GM04503 (cell line): ENCODE measurements at places on chromosomes 1 and 21.

- DNase-seq, result no peak
Measured at GRCh38 chr1:67439277-67440029, 9.3 kb upstream of the SERBP1 start.

GRCh38 chr1:222462601-222463000 lies 85.3 kb downstream of the HHIPL2 start:
- DNase-seq, result no peak

DNA sequence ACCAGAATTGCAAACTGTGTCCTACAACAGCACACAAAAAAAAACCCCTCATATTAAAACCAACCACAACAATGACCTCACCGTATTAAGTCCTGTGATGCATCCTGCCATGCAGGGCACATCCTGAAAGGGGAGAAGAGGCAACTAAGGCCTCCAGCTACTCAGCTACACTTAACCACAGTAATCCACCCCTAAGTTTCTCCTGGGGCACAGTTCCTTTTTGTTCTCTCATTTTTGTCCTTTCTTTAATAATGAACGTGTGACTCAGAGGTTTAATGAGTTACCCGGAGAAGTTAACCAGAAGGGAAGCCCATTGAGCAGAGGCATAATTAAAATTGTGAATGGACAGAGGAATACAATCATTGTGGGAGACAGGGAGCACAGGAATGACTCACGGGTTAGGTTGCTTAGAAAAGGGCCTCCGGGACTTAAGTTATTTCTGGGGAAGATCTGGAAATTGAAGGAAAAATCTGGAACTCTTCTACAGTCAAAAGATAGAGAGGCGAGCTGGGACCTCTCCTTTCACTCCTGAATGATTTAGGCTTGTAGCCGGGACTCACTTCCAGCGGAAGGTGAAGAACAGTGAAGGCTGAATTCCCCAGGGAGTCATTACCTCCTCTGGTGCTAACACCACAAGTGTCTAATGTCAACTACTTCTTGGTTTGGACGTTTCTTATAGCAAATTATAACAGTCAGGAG lies 36.9 kb upstream of the HIVEP3 start:
- peak; percentile 86 for DNase-seq

GRCh38 chr1:153515504-153516394 lies 20.0 kb downstream of the S100A6 start:
- no peak for DNase-seq

DNA sequence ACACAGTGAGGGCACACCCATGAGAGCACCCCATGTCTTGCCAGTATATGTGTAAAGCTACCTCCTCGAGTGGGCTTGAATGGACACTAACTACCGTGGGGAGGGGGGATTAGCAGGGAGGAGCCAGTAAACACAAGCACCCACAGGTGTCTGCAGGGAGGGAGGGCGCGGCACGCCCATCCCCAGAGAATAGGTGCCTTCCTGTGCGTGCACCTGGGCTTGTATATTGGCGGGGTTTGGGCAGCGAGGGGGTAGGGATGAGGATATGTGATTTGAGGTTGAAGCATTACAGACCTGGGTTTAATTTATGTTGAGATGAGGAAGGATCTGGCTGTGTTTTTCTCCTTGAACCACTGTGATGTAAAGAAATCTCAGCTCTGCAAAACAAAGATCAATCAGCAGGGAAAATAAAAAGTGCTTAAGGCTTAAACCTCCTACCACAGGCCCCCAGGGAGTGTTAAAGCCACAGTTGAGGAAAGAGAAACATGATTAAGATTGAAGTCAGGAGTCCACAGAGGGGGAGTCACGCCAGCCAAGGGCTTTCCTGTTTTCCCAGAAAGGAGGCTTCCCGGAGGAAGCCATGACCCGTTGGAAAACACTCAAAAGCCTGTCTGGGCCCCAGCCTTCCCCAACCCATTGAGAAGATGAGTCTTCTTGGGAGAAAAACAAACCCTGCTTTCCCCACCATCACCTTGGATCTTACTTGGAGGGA lies 80.0 kb downstream of the CAMK2N1 start:
- peak; percentile 56 for DNase-seq

DNA sequence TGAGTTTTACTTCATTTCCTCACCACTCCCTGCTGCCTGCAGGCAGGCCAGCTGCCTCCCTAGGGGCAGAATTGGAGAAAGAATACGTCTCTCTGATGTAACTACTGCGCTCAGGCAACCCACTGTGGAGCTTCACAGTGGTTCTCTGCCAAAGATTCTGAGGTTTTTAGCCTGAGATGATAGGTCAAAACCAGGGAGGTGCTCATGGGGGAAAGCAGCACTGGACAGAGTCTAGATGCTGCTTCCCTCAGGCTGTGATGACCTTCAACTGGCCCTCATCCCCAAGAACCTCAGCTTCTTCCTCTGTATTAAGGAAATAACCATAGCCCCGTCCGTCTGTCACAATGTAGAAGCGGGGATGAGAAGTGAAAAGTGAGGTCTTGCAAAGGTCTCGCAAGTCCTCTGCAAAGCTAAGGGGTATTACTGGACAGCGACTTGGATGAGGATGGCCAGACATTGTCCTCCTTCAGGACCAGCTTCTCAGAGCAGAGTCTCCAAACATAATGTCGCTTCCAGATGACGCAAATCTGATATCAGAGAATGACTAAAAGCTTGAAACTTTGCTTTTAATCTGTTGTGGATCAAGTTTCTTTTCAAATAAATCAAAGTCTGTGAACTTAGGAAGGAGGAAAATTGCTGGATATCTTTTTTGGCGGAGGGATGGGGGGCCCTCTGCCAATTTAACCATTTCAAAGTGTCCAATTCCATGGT lies 65.9 kb upstream of the ATP5PO start:
- DNase-seq, result no peak

GRCh38 chr1:184606786-184607185 lies 147.9 kb downstream of the EDEM3 start:
- DNase-seq, result no peak

DNA sequence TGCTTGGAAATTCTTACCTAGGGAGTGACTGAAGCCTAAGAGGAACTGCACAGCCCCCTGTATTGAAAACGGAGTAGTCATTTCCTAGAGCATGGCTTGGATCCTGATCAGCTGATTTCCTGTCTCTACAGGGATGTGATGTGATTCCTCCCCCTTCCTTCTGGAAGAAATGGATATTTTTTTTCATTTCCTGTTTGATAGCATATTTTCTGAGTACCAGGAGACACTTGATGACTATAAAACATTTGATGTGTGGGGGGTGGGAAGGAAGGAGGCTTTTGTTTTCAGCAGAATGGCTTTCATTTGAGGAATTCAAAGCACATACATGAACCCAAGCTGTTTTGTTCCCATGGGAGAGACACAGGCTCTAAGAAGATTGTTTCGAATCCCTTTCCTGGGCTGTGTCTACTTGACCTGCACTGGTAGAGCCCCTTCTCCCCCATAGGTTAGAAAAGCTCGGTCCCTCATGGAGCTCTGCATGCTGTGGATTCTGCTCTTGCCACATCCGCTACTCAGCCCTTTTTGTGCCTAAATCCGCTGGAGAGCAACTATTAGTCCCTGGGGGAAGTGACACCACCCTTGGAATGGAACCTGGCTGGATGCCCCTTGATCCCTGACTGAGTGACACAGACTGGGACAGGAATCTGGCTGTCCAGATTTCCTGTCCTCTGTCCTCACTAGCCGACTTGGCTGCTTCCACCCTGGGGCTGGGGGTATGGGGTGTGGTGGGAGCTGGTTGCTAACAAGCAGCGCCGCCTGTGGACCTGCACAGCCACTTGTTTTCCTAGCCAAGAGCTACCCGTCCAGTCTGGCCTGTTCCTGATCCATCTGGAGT lies 71.8 kb upstream of the MACF1 start:
- DNase-seq, result no peak
